IMR-90 (cell line): ENCODE measurements at places on chromosomes 1 and 21.

DNA sequence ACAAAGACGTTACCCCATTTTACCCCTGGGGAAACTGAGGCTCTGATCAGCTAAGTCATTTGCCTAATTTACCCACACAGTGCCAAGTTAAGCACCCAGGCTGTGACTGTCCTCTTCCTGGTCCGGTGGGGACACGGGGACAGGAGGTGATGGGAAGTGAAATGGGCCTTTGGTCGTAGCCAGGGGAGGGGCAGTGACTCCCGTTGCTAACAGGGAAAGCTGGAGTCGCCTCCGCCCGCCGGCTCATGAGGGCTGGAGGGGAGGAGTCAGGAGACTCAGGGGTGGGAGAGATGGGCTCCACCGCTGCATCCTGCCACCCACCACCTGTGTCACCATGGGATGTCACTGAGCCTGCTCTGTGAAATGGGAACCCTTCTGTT is 139.3 kb downstream of the PGBD5 start:
- no peak for DNase-seq

DNA sequence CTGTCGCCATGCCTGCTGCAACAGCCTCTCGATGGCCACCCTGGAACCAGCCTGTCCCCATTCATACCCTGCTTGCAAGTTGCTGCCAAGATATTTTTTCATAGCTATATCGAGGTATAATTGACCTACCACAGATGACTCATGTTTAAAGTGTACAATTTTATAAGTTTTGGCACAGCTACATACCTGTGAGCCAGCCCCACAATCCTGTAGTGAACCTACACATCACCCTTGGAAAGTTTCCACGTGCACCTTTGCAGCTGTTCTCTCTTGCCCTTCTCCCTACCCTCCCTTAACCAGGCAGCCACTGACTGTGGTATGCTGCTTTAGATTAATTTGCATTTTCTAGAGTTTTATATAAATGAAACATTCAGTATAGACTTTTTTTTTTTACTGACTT is 23.0 kb upstream of the KCNJ6 start:
- no peak for DNase-seq

- DNase-seq, result no peak
Observed at GRCh38 chr1:235161685-235162327, 756 bp upstream of the RBM34 start.

GRCh38 chr1:210692796-210693195 is 364.1 kb downstream of the HHAT start:
- DNase-seq, result no peak

GRCh38 chr1:189596197-189596596 is 881.5 kb downstream of the BRINP3 start:
- DNase-seq, result peak; percentile 2

DNA sequence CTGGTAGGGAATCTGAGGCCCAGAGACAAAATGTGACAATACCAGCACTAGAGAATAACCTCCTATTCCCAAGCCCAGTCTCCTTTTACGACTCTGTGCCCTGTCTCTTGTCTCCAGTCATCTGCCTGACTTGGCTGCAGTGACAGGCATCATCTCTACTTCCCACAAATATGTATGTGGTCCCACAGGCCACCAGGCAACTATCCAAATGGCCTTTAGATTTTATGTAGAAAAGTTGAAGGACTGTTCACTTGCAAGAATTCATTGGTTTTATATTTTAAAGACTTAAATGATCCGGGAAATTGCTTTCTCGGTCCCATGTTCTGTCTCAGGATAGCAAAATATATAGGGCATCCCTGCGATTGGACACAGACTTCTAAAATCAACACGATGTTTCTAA is 11.6 kb downstream of the KRTAP24-1 start:
- no peak for DNase-seq

GRCh38 chr1:223180731-223181321 is 37.8 kb upstream of the TLR5 start:
- no peak for DNase-seq

DNA sequence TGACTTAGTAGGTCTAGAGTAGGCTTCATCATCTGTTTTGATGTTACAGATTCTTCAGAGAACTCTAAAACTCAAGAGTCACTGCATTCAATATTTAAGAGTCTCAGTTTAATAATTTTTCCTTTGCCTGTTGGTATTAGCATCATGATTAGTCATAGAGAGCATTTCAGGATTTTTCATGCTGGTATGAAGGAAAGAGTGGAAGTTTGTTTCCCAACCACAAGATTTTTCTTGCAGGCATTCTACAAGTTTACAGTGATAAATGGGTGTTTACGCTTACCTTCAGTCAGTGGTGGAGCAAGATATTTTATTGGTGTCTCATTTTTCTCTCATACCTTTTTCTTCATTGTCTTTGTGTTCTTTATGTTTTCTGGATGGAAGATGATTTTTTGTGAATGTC is 58.4 kb upstream of the MYOCOS start:
- DNase-seq, result peak; percentile 76

DNA sequence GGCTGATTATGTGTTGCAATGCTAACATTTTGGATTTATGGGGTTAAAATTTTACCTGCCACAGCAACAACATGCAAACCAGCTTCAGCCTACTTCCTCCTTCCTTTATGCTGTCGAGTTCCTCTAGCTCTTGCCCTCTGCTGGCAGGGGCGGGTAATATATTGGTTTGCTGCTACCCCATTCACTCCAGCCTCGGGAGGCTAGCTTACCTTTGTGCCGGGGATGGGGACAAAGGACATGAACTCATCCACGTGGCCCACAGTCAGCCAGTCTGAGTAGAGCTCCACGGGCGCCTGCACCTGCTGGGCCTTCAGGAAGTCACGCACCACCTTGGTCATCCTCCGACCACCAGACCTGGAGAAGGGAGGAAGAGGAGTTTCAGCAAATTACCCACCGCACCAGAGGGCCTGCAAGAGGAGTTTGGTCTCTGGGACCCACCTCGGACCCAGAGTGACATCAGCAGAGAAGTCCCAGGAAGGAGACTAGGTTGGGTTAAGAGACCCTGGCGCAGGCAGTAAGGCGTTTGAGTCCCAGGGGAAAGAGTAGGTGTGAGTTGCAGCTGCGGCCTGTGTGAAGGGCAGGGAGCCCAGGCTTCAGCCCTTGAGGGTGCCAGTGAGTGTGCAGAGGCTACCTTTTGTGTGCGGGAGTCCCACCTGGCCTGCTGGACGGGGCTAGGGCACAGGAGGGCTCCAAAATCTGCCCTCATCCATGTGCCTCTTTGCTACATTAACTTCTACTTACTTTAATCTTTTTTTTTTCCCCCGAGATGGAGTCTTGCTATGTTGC is 21.8 kb upstream of the SDHB start:
- DNase-seq, result no peak

- no peak for DNase-seq
Observed at GRCh38 chr1:174008269-174008668, 13.9 kb downstream of the RC3H1 start.

DNA sequence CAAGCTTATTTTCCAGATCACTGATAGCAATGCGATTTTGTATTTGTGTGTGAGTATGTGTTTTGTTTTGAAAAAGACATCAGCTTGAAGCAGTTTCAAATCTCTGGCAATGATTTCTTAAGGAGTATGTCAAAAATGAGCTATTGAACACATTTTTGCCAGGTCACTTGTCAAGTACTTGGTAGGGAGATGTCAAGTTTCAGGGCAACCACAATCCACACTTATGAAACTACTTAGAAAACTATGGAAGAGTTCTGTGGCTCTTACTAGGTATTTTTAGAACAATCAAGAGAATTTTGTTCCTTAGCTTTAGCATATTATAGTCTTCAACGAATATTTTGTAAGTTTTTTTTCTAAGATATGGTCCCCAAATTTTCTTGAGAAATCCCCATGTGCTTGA is 318.8 kb upstream of the ZRANB2 start:
- DNase-seq, result no peak

DNA sequence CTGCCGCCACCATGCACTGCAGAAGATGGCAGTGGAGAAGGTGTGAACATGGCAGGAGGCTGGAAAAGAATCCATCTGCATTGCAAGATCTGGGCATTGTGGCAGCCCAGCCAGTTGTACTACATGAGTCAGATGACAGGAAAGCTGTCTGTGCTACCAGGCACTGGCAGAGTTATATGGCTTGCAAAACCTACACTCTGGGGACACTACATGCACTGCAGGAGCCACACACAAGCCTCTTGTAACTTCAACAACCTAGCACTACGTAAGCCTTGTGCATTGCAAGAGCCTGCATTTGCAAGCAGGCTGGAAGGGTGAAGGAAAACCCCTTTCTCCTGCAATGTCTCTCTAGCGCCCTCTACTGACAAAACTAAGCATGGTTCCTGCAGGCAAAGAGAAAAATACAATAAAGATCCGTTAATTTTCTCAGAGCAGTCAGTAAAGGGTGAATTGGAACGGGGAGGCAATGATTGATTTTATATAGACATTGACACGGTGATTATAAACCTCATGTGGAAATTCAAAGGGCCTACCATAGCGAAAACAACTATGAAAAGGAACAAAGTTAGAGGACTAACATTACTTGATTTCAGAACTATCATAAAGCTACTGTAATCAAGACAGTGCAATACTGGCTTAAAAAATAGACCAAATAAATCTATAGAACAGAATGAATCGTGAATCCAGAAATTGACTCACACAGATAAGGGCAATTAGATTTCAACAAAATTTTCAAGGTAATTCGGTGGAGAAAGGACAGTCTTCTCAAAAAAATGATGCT is 26.2 kb upstream of the DYNLT5 start:
- peak; percentile 81 for DNase-seq

DNA sequence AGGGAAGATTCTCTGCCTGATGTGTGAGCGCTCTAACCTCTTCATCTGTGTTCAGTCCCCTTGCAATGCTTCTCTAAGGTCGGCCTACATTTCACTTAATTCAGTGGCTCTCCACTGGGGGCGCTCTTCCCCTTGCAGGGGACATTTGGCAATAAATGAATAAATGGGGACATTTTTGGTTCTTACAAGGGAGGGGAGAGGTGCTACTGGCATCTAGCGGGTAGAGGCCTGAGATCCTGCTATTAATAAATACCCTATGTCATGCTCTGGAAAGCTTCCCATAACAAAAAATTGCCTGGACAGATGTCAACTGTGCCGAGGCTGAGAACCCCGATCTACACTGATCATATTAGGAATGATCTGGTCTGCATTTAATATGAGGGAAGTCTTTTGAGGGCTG is 25.9 kb upstream of the DNAJC11 start:
- DNase-seq, result peak; percentile 54

DNA sequence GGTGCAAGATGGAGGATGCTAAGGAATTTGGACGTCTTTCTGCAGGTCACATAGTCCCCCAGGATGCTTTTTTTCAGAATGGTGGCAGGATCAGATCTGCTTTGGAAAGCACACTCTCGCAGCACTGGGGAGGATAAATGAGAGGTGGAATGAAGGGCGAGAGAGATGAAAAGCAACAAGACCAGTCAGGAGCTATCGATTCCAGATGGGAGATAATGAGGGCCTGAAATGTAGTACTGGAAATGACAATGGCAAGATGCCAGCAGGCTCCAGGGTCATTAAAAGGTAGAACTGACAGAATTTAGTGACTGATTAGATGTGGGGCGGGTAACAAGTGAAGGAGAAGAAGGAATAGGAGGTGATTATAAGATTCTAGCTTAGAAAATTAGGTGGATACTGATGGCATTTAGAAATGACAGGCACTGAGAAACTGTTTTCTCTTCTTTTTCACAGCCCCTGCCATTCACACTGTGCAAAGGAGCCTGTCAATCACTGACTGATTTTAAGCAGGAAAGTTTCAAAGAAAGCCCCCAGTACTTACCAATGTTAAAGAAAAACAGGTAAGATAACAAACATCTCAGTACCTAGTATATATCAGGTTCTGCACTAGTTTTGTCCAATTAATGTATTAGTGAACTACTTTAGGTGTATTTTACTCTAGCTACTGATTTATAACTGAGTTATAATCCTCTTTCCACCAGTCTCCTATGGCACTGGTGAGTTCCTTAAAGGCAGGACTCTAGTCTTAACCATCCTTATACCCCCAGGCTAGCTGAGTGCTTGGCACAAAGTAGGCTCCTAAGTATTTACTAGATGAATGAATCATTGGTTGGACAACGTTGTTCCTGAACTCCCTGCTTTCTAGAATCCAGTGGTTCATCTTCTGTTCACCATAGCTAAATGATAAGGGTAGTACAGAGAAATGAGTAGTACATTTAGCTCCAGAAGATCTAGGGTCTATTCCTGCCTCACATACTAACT is 9.2 kb downstream of the PIGM start:
- no peak for DNase-seq

DNA sequence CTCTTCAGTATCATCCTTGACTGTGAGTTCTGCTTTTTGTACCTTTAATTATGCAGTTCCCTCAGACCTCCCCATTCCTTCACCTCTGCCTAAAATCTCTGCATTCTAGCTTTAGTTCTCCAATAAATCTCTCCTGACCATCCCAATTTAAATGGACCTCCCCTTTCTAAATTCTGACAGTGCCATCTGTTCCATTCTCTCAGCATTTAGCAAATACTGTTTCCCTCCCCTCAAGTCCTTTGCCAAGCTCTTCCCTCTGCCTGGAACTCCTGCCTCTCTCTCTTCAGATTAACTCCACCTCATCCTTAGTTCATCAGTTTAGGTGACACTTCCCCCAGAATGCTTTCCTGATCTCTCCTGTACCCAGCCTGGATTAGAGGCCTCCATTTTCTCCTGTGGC is 54.0 kb upstream of the JUN start:
- DNase-seq, result no peak

GRCh38 chr1:116580446-116581322 is 9.9 kb upstream of the CD58 start:
- DNase-seq, result no peak

DNA sequence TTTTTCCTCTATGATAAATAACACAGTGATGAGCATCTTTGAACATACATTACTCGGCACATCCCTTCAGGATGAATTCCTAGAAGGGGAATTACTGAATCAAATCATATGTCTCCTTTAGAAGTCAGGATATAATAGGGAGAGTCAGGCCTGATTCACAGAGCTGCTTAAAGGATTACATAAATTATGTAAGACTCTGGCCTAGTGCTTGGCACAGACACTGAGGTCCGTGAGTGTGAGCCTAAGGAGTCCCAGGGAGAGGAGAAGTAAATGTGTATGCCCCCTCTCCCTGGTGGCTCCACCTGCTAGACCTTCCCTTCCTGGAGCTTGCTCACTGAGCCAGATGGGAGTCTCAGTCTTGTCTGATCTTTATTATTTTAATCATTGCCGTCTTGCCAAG is 8.6 kb upstream of the FOXE3 start:
- peak; percentile 45 for DNase-seq

DNA sequence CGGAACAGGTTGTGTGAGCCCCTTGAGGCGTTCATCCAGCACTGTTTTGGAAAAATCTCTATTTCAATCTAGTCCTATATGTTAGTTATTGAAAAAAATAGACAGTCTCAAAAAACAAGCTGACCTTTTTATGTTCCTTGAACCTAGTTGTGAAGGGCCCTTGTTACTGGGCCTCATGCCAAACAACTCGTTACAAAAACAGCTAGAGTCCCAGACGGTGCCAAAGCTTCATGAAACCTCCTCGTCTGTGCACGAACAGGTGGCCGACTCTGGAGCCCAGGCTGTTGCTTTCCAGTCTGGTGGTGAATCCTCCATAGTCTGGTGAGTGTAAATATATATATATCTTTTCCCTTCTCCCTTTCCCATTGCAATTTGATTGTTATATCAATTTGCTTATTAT is at the start of gene CHIA:
Gene CHIA (plus strand): TSS at position 222 of the 400 bp plus-strand sequence. CDS start 19,617 bp downstream, outside the sequence.
- no peak for DNase-seq

- DNase-seq, result no peak
Observed at GRCh38 chr1:59688976-59689375, 125.8 kb upstream of the HOOK1 start.

- DNase-seq, result no peak
Observed at GRCh38 chr1:79264975-79265818, 258.7 kb upstream of the ADGRL4 start.
